Lung microvascular endothelial cell (primary cell): ENCODE measurements at places on chromosomes 4 and X.

- DNase-seq = no peak
Observed at GRCh38 chrX:46645614-46646013, 72.0 kb downstream of the CHST7 start.

DNA sequence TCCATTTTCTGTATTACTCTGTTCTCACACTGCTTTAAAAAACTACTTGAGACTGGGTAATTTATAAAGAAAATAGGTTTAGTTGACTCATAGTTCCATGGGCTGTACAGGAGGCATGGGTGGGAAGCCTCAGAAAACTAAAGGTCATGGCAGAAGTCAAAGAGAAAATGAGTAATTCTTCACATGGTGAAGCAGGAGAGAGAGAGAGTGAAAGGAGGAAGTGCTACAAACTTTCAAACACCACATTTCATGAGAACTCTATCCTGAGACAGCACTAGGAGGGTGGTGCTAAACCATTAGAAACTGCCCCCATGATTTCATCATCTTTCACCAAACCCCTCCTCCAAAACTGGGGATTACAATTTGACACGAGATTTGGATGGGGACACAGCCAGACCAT is 108.0 kb upstream of the PBDC1 start:
- no peak for DNase-seq

DNA sequence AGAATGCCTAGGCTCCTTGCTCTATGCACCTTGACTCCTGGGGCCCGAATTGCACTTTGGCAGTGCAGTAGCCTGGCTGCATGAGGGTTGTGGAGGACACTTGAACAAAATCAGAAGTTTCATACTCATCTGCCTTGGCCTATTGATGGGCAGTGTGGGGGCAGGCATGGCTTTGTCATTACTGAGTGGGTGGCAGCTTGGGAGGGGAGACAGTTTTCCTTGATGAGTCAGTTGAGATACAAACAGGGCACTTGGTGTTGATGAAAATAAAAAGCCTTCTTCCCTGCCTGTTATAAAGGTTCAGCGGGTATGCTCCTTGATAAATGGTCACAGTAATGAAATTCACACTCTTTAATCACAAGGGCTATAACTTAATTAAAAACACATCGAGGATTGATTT is 126.8 kb upstream of the MAMLD1 start:
- no peak for DNase-seq

- peak; percentile 53 for DNase-seq
Observed at GRCh38 chrX:153400146-153401132, 711 bp downstream of the PNMA6E start.

DNA sequence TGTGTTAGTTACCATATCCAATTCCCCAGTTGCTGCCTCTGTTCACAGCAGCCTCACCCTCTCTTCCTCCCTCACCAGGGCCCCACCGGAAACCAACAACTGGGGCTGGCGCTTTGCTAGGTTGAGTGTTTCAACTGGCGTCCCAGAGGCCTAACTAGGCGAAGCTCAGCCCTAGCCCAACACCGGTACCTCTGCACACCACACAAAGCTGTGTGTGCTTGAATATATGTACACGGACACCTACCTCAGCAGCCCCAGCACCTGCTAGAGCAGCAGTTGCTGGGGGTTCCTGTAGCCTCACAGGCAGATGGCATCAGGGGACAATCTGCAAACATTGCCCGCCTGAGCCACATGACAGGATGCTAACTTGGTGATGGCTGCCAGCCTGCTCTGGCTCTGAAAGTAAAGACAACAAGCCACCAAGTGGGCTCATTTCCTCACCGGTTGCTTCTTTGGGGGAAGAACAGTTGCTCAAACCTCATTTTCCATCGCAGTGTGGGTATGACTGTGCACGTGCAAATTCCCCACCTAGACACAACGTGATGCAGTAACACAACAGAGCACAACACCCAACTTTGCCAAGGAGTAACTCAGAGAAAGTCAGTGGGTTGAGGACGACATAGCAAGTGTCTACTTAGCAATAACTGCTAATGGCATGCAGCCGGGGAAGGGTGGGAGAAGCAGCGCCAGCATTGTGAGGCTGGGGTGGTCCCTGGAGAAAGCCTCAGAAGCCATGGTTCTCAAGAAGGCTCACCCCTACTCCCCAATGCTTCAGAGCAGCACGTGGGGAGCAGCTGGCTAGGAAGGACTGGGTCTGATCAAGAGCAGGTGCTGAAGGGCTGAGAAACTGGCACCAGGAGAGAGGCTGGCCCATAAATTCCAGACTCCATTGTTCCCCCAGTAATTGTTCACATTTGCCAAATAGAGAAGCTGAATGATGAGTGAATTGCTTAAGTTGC is 139.5 kb downstream of the SH3KBP1 start:
- no peak for DNase-seq

GRCh38 chrX:117701050-117701449 is 415.6 kb downstream of the KLHL13 start:
- DNase-seq = no peak

GRCh38 chrX:23668335-23668734 is 1.0 kb downstream of the PRDX4 start:
- DNase-seq = peak; percentile 13

- DNase-seq = no peak
Observed at GRCh38 chrX:19642241-19643109, 127.2 kb upstream of the MAP3K15 start.

GRCh38 chr4:158540125-158540907 is 18.6 kb downstream of the RXFP1 start:
- no peak for DNase-seq

DNA sequence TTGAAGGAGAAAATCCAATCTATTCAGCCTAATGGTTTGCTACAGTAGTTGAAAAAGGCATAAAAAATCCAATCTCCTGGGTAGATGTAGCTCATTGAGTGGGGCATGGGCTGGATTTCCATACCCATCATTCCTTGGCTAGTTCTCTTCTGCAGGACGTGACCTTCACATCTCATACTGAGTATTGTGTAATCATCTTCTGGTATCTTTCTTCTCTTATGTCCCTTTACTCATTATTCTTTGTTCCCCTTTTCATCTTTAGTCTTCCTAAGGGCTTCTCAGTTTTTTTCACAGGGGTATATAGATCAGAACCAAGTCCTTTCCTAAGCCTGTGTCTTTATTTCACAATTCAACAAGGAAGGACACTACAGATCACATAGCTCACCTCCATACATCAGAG is 727.6 kb upstream of the MAGEB2 start:
- no peak for DNase-seq

DNA sequence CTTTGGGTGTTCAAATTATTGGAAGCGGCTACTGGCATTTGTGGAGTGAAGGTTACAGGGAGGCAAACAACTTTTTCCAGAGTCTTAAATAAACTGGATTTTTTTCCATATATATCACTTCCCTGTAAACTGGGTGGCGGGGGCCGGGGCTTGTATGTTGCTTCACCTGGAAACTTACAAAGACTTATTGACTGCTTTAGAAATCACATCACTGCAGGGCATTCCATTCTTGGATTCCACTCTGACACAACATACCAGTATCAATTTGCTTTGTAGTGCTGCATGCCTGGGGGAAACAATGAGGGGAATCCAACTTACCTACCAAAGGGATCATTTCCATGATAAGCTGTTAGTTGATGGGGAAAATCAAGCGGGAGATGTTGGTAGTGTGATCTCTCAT is 21.7 kb upstream of the FAM156A start:
- DNase-seq = no peak

- DNase-seq = no peak
Observed at GRCh38 chr4:29046186-29046585, 1674.0 kb upstream of the PCDH7 start.

- no peak for DNase-seq
Observed at GRCh38 chrX:103616676-103617186, 9.0 kb downstream of the TCEAL3 start.

DNA sequence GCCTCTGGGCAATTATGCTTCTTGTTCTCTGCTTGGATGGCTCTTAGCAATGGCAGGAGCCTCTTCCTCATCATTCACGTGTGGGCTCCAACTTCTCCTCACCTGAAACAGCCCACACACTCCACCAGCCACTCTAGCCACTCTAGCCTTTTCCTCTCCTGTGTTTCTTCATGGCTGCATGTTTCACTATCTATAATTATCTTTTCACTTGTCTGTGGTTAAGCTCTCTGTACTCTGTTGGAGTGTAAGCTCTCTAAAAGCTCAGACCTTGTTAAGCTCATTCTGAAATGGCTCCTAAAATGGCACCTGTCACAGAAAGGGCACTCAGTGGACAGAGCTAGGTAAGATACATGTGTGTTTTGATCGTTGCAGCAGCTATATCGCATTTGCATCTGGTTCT is 80.0 kb downstream of the SH3KBP1 start:
- no peak for DNase-seq

DNA sequence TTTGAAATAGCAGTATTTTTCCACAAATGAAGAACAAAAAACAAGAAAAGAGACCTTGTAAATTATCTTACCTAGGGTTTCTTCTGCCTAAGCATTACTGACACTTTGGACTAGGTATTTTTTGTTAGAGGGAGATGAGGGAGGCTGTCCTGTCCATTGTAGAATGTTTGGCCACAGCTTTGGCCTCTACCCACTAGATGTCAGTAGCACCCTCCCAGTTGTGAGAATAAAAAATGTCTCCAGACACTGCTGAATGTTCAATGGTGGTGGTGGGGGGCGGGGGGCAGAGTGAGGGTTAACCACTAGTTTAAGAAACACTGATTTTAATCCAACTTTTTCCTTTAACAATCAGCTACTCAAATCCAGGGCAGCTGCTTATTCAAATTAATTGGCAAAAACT is 25.8 kb downstream of the OTUD4 start:
- peak; percentile 79 for DNase-seq
